Activated CD4-positive, alpha-beta T cell treated with anti-CD3 and anti-CD28 coated beads, Interleukin-10, Interleukin-2, amounts not matched to agents 100 ng/mL and 50 ng/mL, durations not matched to agents 16 hours and 8 hours (primary cell): ENCODE measurements at places on chromosomes 2 and 18.

- DNase-seq, result no peak
These were observed 100.5 kb downstream of the SLC4A3 start for GRCh38 chr2:219727771-219728429.

- DNase-seq, result no peak
These were observed 76.4 kb upstream of the ITGA6 start for GRCh38 chr2:172350839-172351479.

- no peak for DNase-seq
These were observed 828.6 kb upstream of the FSHR start for GRCh38 chr2:49982871-49983270.

DNA sequence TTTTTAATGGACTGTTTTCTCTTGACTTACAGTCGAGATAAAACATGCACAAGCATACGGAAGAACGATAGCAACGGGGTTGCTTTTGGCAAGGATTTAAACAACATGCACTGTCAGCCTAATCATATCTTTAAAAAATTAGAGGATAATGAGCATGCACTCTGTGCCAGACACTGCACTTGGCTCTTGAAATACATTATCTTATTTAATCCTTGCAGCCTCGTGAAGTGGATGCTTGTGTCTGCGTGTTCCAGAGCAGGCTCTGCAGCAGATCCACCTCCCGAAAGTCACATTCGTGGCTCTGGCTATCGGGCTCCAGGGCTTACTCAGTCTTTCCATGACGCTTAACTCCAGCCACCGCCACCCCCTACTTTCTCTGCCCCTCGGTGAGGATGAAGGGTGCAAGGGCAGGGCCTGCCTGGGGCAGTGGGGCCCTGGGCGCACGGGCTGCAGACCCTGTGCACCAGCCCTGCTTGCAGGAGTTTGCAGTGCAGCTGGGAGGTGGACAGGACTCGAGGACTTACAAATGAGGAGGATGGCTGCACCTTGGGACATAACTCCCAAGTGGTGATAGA lies 61.7 kb downstream of the ACKR3 start:
- no peak for DNase-seq

DNA sequence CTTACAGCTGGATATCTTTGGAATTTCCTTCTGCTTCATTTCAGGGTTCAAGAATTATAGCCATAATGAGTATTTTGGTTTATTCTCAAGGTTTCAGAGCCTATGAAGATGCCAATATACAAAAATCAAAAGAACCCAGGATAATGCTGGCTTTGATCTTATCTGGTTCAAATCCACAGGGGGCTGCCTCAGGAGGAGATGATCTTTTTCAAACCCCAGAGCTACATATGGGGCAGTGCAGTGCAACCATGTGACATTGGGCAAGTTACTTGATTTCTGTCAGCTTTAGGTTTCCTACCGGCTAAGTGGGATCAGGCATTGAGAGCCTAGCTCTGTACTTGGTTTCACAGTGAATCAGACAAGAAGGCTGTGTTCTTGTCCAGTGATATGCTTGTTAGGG lies 23.0 kb upstream of the LYPD6B start:
- no peak for DNase-seq

DNA sequence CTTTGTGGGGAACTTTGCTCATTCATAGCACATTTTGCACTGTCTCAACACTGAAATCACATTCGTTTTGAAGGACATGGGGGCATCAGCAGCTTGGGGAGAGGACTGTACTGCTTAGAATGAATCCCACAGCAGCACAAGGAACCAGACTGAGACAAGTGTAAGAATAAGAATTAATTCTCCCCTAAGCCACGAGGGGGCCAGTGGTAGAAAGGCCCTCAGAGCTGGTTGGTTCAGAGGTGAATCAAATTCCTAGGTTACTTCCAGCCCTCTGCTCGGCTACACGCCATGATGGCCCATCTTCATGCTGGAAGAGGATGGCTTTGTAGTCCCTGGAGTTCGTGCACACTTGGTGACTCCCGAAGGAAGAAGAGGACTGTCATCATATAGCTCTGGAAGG lies 12.0 kb upstream of the MC5R start:
- peak; percentile 4 for DNase-seq

DNA sequence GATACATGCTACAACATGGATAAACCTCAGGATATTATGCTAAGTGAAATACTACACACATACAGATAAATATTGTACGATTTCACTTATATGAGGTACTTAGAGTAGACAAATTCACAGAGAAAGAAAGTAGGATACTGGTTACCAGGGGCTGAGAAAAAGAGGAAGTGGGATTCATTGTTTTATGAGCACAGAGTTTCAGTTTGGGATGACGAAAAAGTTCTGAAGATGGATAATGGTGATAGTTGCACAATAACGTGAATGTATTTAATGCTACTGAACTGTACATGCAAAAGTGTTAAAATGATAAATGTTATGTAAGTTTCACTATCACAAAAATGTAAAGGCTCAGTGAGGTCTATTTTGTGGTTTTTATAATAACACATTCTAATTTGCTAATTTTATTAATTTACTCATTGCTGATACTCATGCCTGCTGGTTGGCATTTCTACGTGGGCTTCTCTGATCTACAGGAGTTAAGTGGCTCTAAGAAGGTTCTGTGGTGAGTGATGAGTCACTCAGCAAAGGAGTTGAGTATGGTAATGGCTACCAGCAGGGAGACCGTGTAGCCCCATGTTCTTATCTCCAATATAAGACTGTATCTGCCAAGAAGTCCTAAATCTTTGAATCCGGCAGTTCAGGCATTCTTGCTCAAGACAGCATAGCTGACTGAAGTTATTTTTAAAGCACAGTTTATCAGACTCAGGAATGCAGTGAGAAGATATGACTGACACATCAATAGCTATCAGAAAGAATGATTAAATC lies 41.1 kb downstream of the UPP2 start:
- no peak for DNase-seq

- peak; percentile 73 for DNase-seq
These were observed 103.6 kb downstream of the DOCK10 start for GRCh38 chr2:224938651-224939182.

- no peak for DNase-seq
These were observed 128.3 kb downstream of the ACOXL start for GRCh38 chr2:110860630-110861029.

DNA sequence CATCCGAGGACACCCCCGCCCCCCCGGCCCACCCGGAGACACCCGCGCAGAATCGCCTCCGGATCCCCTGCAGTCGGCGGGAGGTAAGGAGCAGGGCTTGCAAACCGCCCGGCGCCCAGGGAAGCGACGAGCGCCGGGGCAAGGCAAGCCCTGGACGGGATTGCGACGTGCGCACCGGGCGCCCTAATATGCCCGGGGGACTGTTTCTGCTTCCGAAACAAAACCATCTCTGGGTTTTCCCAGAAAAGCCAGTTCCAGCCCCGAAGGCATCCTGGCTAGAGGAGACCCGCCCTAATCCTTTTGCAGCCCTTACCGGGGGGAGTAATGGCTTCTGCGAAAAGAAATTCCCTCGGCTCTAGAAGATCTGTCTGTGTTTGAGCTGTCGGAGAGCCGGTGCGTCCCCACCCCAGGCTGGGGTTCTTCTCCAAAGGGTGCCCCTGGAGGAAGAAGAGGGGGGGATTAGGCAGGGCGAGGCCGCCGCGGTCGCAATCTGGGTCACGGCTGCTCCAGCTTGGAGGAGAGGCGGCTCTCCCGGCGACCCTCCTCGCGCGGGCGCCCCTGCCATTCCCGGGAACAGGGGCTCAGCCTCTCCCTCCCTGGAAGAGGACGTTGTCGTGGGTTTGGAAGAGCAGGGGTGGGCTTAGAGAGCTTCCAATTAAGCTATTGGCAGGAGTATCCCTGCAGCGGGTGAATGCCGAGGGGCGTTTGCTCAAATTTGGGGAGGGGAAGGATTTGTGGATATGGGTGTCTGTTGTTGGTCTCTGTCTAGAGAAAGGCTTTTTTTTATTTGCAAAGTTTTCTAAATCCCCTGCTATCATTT lies 521 bp downstream of the MYCN start:
- no peak for DNase-seq

DNA sequence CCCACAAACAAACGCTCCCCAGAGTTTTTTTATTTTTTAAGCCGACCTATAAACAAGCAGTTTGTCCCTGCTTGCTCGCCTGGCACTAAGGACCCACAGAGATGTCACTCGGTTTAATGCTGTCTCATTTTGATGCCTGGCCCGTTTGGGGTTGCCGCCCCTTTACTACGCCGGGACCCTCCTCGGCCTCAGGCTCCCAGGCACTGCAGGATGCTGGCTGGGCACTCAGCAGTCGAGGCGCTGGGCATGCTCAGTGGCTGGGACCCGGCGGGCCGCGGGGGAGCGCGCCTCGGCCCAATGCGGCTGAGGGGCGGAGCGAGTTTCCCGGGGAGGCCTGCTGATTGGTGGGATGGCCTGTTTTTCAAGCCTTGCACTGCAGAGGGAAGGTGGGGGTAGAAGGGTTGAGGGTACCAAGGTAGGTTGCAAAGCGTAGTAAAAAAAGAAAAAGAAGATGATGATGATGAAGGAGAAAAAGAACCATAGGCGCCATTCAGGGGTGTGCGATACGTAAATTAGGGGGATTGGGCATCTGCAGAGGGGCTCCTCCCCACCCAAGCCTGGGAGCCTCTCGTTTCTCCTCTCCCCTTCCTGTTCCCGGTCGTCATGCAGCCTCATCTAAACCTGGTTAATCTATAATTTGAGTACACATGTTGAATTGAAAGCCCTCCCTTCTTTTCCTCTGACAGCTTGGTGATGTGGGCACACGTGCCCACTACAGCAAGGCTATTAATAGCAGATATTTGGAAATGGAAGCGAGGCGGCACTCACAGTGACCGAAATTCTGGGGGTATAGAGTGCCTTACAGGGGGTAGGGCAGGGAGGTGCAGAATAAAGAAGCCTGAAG lies 1.5 kb upstream of the IRS1 start:
- peak; percentile 90 for DNase-seq

GRCh38 chr2:197889041-197889440 lies 84.6 kb downstream of the PLCL1 start:
- DNase-seq, result peak; percentile 80

GRCh38 chr2:69577467-69578197 lies 65.9 kb downstream of the AAK1 start:
- no peak for DNase-seq

GRCh38 chr2:70596293-70596692 lies 42.7 kb upstream of the TGFA start:
- DNase-seq, result no peak

- peak; percentile 16 for DNase-seq
These were observed 38.0 kb upstream of the NEDD4L start for GRCh38 chr18:58005885-58006523.

DNA sequence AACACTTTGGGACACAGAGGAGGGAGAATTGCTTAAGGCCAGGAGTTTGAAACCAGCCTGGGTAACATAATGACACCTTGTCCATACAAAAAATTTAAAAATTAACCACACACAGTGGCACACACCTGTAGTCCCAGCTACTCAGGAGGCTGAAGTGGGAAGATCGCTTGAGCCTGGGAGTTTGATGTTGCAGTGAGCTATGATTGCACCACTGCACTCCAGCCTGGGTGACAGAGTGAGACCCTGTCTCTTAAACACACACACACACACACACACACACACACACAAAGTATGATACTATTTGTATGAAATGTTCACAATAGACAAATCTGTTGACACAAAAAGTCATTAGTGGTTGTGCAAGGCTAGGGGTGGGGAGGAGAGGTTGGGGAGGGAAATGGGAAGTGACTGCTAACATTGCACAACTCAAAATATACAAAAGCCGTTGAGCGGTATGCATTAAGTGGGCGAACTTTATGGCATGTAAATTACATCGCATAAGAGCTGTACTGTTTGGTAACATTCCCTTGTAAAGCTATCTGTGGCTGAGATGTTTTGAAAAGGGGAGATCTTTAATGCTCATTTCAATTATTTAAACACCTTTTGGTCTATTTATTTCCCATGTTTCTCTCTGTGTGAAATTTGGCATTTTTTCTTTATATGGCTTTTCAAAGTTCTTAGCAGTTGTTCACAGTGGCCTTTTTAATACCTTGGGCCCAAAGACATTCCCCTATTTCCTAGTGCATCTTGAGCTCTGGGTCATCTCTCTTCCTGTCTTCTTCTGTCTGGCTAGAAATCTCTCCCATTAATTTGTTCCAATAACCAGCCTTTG lies 58.9 kb upstream of the ZNF516 start:
- DNase-seq, result no peak

DNA sequence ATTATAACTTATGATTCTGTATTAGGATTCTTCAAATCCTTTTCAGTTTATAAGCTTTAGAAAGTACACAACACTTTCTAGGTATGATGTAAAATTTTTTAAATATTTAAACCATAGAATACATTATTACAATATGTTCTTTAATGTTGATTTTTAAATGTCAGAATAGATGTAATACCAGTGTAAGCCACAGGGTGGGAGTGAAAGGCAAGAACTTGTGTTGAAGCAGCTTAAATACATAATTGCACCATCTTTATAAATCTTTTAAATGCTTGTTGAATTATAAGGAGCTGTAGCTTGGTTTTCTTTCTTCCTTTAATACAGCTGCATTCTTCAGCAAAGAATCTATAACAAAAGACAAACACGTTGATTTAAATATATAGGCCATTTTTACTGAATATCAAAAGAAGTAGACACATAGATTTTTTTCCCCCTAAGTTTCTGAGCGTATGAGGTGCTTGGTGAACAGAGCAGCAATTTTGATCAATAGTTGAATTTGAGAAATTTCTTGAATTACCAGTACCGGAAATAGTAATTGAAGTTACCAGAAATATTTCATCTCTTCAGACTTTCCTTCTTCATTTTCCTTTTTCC lies 63.0 kb downstream of the TANK start:
- peak; percentile 49 for DNase-seq

DNA sequence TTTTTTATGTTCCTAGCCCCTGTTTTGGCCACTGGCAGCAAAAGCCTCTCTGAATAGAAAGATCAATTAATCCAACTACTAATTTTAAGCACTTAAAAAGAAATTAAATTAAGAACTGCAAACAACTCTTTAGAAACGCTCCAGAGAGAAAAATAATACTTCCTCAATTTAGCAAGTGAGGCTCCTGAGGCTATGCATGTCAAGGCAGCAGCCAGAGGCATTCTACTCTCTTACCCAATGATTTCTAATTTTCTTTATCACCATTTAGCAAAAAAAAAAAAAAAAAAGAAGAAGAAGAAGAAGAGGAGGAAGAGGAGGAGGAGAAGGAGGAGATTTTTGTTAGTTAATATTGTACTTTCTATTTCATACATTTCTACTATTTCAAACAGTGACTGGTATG lies 68.5 kb downstream of the TMEM237 start:
- no peak for DNase-seq

DNA sequence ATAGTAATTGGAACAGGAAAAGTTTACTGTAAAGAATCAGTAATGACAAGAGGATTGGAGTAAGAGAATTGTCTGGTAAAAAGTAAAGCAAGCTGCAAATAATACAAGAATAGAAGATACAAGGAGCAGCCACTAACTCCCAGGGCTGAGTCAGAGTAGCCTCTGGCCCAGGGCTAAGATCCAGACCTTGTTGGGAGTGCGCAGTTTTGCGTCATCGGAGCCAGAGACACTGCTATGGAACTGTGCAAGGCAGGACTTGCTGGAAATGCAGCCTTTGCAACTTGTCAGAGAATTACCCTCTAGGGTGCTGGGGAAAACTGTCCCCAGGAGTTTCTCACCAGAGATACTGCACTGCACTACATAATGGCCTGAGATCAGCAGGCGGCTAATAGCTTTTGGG lies 135.2 kb downstream of the NYAP2 start:
- no peak for DNase-seq
